ENCODE measurements at places on chromosomes 1 and 21.

GRCh38 chr1:31811605-31812004, 4.2 kb downstream of the SPOCD1 start:
- no peak for DNase-seq

GRCh38 chr1:51341876-51342496, 11.6 kb upstream of the TTC39A start:
- no peak for DNase-seq

DNA sequence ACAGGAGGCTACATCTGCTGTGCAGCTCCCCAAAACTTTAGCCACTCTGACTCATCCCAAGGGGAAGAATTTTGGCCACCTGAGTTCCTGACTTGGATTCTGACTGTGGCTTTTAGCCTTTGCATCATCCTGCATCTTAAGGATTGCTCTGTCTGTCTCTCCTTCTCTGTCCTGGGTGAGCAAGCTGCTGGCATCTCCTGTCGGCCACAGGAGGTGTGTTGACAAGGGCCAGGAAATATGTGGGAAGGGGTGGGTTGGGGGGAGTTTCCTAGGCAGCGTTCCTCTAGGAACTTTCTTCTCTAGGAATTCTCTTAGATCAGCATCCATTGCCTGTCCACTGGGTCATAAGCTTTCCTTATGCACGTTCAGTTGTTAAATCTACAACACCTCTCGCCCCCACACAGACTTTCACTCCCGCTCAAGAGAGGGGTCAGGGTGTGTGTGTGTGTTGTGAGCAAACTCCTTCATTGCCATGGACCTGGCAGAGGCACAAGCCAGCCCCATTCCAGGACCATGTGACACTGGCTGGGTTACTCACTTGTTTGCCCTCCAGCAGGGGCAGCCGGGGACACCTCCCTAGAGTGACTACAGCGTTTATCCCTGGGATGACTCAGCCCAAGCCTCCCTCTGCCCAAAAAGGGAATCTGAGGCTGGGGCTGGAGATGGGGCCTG, 145.0 kb upstream of the DUSP10 start:
- peak; percentile 91 for DNase-seq

GRCh38 chr1:205632669-205633169, 908 bp upstream of the ELK4 start:
- no peak for DNase-seq

DNA sequence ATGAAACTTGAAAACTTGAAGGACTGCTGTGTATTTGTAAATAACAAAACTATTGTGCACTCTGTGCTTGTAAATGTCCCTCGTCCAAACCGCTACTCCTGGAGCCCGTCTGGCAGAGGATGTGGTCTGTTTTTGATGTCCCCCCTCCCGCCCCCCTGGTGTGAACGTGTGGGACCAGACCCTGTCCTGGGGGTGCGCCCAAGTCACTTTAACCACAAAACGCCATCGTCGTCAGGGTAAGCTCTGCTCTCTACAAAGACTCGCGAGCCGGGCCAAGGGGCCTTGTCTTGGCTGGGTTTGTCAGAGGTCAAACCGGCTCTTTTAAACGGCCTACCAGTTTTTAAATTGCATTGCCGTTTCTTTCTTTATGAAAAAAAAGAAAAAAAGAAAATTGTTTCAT, 87.4 kb upstream of the TMEM51 start:
- no peak for DNase-seq

GRCh38 chr1:98278055-98278454, 357.2 kb upstream of the DPYD start:
- DNase-seq, result no peak

DNA sequence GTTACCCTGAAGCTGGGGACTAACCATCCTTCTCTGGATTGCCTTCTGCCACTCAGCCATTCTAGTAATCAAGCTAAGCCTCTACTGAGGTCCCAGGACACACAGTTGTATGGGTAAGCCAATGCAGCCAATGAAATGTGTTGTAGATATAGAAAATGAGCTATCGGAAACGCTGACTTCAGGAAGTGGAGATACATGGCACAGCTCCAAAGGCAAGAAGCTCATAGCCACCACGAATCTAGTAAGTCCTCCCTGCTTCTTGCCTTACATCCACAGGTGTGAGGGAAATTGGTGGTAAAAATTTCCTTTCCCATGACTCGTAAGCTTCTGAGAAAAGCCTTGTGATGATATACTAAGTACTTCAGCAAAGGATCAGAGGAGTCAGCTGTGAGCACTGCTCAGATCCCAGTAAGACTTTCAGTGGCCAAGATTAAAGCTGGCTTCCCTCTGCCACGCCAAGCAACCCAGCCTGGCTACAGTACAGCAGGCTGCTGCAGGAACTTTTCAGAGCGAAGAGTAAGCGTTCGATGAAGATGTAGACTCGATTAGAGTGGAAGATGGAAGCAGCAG, 117.7 kb downstream of the SIM2 start:
- no peak for DNase-seq

- DNase-seq, result no peak
Measured at GRCh38 chr21:33988237-33989017, 72.8 kb upstream of the ATP5PO start.

- no peak for DNase-seq
Measured at GRCh38 chr1:54223441-54224202, 23.7 kb downstream of the MRPL37 start.

GRCh38 chr1:27322569-27323240, 742 bp downstream of the TMEM222 start:
- no peak for DNase-seq

DNA sequence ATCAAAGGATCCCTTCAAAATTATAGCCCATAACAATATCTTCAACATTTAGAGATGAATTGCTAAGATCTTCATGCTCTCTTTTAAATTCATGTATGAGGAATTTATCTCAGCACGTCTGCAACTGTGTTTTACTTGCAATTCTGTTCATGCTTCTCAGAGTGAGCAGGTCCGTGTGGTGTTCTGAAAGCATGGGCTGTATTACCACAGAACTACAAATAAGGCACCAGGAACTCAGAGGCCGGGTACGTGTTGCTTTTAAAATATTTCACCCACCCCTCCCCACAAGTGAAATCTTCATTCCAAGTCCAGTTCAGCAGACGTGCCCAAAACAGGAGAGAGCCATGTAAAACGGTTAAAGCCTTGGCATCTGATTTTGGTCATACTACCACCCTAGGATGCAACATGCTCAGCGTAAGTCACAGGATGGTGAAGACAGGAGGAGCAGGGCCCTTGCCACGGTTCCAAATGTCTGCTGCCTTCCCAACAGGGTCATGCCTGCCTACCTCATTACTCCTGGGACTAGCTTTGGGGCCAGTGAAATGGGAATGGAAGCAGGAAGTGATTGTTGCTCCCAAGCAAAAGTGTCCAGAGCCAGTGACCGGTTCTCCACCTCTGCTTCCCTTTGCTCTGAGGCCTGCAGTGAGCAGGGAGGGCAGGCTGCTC, 133.7 kb downstream of the PTPN14 start:
- no peak for DNase-seq

- DNase-seq, result no peak
Measured at GRCh38 chr1:12269351-12269750, 39.5 kb downstream of the VPS13D start.

- no peak for DNase-seq
Measured at GRCh38 chr21:37348664-37349063, 17.9 kb upstream of the DYRK1A start.

GRCh38 chr1:77447669-77448068, 165.8 kb downstream of the AK5 start:
- no peak for DNase-seq

GRCh38 chr21:46459356-46460112, 843 bp downstream of the DIP2A start:
- DNase-seq, result no peak

DNA sequence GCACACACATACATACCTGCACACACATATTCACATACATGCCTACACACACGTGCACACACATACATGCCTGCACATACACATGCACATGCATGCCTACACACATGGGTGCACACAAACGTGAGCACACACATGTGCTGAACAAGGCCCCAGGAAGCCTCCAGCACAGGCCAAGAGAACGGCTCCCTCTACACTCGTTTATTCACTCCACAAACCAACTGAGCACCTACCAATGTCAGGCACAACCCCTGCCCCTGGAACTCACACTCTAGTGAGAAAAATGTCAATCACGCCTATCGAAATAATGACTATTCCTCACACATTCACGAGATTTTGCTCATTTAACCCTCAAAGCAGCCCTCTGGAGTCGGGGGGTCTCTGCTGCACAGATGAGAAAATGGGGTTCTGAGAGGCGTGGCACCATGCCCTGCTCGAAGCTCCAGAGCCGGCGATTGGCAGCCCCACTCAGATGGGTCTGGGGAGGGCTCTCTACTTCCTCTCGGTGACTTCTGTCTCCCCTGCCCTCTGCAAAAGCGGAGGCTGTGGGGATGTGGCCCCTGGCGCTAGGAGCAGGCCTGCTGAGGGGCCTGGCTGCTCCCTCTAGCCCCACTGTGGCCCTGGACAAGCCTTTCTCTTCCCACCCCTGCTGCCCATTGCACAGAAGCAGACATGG, 90.2 kb upstream of the RUNX3 start:
- DNase-seq, result no peak

- no peak for DNase-seq
Measured at GRCh38 chr21:15682186-15682895, 47.4 kb upstream of the USP25 start.

DNA sequence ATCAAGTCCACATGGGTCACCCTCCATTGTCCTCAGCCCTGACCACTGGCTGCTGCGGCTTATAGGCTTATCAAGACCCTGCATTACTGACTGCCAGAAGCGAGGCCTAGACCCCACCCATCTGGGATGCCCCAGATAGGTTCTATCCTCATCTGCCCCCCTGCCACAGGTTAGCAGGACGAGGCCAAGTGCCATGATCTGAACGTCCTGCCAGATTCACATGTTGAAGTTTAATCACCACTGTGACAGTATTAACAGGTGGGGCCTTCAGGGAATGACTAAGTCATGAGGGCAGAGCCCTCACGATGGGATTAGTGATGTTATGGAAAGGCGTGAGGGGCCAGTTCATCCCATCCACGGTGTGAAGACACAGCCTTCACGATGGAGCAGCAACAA, 6.2 kb upstream of the CPLANE2 start:
- DNase-seq, result no peak

- no peak for DNase-seq
Measured at GRCh38 chr1:28258628-28259251, 578 bp upstream of the SESN2 start.

DNA sequence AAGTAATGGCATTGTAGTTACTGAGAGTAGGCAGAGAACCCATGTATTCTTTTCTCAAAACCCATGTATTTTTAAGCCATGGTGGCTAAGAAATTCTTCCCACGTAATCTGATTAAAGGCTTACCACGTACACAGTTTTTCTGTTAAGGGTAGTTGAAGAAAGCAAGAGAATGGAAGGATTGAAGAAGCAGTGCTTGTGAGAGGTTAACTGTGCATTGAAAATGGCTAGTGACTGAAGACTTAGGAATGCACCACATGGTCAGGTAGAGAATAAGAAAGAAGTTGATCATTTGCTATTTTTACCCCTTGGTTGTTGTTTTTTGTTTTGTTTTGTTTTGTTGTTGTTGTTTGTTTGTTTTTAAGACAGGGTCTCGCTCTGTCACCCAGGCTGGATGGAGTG, 178.9 kb upstream of the SNX7 start:
- DNase-seq, result no peak

- DNase-seq, result no peak
Measured at GRCh38 chr1:10979483-10979920, 33.0 kb upstream of the TARDBP start.

- no peak for DNase-seq
Measured at GRCh38 chr21:46229133-46229922, 754 bp upstream of the LSS start.

GRCh38 chr1:225423518-225423855, 4.4 kb downstream of the LBR start:
- DNase-seq, result no peak

DNA sequence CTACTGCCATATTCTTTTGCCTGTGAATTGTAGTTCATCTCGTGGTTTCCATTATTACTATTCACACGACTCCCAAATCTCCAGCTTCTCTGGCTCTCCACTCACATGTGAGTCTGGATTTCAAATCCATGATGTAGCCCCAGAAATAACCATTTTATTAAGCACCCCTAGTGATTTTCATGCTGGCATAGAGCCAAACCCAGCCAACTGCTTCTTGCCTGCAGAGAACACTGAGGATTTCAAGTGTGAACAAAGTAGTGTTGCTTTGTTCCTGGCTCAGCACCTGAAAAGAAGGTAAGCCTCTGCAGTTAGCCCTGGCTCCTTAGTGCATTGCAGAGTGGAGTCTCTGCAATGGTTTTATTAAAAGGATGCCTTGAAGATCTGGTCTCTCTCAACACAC, 25.9 kb downstream of the UTP25 start:
- DNase-seq, result no peak

DNA sequence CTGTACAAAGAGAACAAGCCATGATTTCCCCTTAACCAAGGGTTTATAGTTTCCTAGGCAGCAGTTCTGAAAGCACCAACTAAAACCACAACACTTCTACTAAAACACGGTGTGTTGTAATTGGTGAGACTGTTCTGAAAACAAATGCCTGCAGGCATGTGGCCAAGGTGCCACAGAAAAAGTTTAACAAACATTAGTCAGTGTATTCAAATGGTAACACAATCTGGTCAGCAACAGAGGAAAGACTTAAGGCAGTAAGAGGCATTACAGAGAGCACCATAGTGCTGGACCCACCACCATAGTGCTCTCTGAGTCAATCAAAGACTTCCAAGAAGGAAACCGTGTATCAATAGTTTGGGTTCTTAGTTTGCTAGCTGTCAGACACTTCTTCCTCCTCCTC, 16.7 kb downstream of the SNIP1 start:
- DNase-seq, result no peak

- DNase-seq, result no peak
Measured at GRCh38 chr21:10463156-10463555, 58.2 kb upstream of the TPTE start.

DNA sequence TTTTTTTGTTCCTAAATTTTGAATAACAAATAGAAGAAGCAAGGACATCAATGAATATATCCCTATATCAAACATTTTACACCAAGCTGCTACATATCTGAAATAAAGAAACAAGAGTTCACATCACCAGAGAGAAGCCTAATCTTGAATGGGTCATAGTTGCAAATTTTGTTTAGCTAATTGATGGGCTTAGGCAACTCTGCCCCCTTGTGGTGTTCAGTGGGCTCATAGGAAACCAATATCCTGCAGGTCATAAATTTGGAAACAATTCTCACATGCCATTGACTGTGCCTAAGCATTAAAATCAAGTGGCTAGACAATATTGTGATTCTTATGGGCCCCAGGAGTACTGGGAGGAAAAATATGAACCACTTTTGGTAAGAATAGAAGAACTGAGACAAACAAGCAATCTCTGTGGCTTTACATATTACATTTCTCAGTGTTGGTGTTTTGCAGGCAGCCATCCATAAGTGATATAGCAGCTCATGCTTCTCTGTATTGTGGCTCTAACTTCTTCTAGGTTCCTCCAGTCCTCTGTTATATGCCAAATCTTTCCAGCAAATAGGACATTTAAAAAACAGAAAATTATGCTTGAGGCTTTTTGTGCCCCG, 1262.8 kb upstream of the PRMT6 start:
- DNase-seq, result no peak

DNA sequence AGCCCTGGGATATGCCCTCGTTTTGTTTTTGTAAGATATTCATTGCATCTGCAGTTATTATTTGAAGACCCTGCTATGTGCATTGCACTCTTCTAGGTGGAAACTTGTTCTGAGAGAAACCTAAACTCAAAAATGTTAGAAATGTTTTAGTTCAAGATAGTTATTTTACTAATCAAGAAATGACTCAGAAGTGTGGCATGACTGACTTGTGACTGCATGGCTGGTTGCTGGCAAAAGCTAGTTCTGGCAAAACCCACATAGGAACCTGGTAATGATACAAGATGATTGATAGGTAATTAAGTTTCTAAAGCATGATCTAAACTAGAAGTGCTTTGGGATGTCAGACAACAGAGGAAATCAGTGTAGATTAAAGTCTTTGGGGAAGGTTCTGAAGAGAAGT, 33.8 kb upstream of the NFASC start:
- no peak for DNase-seq

Measured in esophagus muscularis mucosa (tissue), 4 donors.